ENCODE measurements at places on chromosomes 12 and 14.

DNA sequence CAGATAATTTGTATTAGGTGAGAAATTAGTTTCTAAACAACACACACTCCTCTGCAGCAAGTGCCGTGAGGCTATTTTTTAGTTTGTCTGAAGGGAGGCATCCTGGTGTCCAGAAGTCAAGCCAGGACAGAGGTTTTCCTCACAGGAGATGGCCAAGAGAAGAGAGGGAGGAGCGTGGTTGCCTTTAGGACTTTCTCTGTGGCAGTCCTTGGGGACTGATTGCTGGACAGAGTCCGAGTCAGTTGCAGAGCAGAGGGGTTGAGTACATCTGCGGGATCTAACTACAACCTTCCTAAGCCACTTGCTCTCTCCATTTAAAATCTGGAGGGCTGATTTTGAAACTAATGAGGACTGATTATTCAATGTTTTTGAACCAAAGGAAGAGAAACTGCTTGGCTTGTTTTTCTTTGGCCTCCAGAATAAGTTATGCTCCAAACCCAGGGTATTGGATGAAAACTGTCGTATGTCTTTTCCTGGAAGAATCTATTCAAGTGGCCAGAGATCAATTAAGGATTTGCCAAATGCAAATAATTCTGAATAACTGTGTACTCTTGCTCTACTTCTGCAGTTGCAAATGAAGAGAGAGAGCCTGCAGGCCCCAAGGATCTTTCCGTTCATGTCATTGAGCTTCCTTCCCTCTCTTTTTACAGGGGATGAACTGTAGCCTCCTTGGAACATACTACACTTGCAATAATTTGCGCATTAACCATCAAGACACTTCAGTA, 1.2 kb downstream of the SLCO1C1 start:
- DNase-seq = no peak

GRCh38 chr12:6078398-6079096, 45.9 kb downstream of the VWF start:
- DNase-seq = no peak

DNA sequence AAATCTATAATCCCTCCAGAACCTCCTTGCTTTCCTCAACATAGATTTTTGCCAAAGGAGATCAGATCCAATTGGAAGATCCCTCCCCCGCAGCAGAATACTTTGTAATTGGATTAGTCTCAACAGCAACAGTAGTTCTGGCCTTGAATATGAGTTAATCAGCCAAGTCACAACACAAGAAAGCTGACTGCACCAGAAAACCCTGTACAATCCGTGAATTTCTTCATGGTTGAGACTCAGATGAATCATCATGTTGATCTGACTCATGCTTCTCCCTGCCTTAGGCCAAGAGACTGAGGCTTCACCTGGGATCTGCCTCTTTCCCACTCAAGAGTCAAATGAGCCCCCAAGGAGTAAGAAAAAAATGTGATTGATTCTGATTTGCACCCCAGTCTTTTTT, 3.0 kb upstream of the METTL17 start:
- DNase-seq = no peak

DNA sequence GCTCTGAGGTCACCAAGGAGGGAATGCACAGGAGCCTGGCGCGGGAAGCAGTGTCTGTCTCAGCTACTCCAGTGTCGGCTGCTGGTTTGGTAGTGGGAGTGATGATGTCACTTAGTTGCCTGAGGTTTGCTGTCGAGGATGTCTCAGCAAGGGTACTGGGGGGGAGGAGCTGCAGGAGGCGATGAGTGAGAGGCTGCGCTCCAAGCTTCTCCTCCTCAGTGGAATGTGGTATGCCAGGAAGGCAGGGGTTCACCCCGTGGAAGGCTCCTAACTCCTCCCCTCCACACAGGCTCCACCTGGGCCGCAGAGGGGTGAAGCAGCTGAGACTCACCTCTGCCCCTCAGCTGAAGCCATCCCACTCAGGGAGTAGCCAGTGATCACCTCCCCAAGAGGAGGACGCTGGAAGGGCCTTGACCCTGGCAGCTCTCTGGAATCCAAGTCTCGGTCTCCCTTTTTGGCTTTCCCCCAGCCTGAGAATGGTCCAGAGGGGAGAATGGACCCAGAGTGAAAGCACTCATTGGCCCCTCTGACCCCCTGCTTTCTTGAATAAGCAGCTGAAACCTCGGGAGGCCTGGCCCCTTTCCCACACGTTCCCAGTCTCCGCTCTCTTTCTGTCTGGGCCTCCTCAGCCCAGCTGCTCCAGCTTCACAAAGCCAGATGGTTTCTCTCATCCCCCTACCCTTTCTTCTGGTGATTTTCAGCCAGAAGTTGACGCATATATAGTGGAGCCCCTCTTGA, 178.9 kb upstream of the FKBP4 start:
- DNase-seq = no peak

DNA sequence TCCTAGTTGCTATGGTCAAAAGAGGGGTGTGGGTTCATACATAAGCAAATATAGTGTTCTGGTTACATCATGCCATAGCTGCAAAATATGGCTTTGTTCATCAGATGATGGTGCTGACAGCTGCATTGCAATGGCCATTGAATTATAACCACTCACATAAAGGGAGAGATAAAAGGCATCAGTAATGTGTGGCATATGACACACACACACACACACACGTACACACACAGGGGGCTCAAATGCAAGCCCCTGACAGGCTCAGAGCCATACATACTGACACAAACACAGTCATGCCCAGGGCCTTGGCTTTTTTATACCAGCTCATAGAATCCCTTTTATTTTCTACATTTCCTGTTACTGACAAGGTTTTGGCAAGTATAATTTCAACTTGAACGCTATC, 698.9 kb downstream of the BCL11B start:
- DNase-seq = no peak

DNA sequence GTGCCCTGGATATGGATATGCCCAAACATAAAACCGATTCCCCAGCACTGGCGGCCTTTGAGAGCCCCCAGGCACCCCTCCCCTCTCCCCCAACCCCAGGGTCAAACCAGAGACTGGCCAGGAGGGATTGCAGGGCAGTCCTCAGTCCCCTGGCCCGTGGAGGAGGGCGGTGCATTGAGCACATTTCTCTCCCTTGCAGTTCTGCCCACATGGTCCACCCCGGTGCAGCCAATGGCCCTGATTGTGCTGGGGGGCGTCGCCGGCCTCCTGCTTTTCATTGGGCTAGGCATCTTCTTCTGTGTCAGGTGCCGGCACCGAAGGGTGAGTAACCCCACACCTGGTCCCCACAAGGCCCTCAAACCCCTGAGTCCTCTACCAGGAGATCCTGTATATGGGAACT, 3.4 kb upstream of the GPR162 start:
- no peak for DNase-seq
